ENCODE measurements at places on chromosomes 7 and 10.
A peak's percentile ranks its signal among the peaks of the same experiment; 100 is the strongest.

DNA sequence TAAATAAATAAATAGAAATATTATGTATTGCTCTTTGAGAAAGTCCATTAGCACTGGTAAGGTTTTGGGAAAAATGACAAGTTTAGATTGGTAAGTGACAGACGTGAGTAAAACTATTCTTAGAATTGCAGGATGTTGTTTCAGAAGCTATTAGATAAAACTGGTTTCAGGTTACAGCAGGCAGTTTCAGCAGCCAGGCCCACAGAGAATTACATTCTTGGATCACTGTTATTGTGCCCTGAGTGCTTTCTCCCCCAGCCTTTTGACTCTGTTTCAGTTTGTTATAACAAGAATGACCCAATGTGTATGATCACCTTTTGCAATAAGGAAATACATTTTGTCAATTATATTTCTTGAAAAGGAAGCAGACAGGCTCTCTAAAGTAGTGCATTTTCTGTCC, 86.5 kb downstream of the DKK1 start:
- no peak for DNase-seq

DNA sequence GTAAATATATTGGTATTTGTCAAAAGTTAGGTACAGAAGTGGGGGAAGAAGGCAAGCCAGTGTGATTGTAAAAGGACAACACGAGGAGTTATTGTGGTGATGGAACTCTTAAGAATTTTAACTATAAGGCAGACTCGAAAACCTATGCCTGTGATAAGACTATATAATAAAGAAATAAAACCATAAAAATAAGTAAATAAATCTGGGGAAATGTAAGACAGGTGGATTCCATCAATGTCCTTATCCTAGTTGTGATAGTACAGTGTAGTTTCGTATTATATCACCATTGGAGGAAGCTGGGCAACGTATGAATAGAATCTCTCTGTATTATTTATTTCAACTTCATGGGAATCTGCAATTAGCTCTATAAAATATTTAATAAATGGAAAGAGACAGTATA, 395.7 kb downstream of the CDC14C start:
- no peak for DNase-seq

GRCh38 chr7:100914879-100915447, 19.3 kb upstream of the ACHE start:
- no peak for DNase-seq

- DNase-seq: peak; percentile 33
Measured at GRCh38 chr10:80599424-80599847, 61.7 kb downstream of the SH2D4B start.

DNA sequence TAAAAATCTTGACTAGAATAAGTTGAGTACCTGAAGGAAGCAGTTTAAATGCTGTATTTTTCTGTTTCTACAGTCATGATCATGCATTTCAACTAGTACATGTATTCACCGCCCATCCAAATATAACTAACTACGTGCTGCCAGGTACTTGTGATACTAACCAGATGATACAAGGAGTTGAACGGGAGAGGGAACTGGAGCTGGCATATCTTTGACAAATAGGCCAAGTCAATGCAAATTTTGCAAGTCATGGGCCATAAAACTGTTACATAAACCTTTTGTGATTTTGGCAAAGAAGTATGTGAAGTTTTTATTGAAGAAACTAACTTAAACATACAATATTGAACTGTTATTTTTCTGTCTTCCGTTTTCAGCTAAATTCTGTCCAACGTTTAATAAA, 14.5 kb downstream of the NUP42 start:
- no peak for DNase-seq

DNA sequence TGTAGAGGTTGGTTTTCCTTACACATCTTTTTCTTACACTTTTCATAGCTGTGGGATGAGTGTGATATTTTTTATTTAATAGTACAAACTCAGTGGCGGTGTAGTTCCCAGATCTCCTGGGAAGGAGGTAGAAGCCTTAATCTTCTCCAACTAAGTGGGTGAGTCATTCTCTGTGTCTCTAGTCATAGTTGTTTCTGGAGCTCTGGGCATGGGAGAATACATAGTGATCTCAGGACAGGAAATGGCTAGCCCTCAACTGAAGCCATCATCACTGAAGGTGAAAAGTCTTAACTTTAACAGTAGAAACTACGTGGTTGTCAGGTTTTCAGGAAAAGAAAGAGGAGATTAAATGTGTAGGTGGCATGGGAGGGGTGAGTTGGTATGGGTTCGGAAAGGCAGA, 319.4 kb upstream of the FZD8 start:
- DNase-seq: no peak

- DNase-seq: peak; percentile 48
Measured at GRCh38 chr10:93352638-93353383, 129.3 kb downstream of the MYOF start.

DNA sequence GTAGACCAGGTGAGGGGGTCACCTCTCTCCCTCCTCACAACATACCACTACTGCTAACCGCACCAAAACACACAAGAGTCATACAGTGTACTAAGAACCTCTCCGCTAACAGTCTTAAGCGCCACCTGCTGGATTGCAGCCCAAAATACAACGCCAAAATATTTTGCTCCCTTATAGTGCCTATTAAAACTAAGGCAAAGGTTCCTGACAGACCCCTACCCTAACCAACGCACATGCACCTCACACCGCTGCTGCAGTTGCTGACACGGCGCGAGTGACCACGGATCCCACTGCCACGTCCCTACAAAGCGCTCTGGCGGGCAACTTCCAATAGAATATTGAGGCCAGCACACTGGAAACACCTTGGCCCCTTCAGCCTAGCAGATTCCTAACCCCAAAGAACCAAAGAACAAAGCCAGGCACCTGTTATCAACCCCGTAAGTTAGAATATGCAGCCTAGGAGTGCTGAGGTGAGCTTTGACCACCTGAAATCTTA, 563.6 kb upstream of the SEMA3D start:
- DNase-seq: no peak

DNA sequence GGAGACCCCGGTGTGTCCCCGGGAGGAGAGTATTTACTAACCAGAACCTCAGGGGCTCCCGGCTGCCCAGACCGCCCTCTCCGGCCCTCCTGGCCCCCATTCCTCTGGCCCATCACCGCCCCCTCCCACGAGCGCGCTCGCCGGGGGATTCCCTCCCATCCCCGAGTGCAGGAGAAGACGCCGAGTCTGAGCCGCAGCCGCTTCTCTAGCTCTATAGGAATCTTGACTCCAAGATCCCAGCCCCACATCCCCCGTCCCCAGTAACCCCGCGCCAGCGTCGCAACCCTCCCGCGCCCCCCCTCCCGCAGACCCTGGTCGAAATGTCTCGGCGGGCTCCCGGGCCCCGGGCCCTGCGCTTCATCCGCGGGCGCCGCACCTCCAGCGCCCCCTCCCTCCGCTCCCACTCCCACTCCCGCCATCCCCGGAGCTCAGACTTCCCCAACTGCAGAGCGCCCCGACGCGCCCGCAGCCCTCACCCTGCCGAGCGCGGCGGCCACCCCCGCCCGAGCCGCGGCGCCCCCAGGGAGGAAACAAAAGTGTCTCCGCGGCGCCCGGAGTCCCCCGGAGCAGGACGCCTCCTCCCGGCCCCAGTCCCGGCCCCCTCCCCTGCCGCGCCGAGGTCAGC, 541 bp downstream of the ELMO1 start:
- DNase-seq: peak; percentile 39

DNA sequence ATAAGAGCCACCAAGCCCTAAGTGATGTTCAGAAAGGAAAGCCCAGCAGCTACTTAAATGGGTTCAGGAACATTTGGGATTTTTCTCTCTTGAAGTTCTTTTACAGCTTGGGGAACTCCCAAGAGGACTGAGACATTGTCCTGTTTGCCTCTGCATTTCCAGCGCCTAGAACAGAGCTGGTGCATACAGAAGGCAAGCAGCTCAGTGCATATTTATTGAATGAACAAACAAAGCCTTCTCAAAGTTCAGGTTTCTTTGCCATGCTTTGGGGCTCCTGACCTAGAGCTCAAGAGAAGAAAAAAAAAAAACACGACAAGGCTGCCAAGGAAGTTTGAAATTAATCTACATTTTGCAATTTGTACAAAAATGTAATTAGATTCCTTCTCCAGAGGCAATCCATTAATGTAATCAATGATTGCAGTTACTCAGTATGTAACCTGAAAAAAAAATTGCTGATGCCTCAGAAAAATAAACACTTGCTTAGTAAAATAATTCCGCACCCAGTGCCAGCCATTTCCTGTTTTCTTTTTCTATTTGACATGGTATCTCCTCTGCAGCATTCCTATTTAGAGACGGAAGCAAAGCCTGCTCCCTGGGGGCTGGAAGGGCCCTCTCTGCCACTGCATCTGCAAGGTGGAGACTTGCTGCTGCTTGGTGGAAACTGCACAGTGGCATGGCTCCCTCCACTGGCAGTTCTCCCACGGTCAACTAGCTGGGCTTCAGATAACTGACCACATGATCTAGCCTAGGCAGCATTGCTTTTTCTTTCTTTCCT, 157.3 kb downstream of the TMEM178B start:
- no peak for DNase-seq

DNA sequence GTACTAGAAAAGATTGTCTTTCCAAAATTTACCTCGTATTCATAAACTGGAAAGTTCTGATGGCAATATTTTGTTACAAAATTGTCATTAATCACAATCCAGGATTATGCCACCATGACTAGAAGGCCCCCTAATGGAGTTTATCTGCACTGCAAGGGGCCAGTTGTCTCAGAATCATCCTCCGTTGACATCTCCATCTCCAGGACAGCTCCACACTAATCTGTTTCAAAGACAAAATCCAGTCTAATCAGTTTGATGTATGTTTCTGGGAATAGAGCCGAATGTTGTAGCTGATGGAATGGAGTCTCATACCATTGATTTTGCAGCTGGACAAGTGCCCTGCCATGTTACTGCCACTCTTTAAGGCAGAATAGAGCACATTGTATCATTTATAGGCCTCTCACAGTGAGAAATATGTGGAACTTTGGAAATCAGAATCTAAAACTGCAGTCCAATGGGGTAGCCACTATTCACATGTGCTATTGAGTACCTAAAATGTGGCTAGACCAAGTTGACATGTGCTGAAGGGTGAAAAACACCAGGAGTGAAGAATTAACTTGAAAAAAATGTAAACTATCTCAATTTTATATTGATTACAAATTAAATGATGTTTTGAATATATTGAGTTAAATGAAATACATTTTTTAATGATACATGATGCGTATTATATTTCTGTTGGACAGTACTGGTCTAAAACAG, 38.3 kb upstream of the TOMM7 start:
- peak; percentile 39 for DNase-seq

- DNase-seq: no peak
Measured at GRCh38 chr10:21976739-21977138, 26.8 kb downstream of the DNAJC1 start.

- DNase-seq: no peak
Measured at GRCh38 chr7:56063500-56063881, 595 bp upstream of the SUMF2 start.

GRCh38 chr7:129169171-129169671, 19.2 kb upstream of the SMO start:
- peak; percentile 13 for DNase-seq

DNA sequence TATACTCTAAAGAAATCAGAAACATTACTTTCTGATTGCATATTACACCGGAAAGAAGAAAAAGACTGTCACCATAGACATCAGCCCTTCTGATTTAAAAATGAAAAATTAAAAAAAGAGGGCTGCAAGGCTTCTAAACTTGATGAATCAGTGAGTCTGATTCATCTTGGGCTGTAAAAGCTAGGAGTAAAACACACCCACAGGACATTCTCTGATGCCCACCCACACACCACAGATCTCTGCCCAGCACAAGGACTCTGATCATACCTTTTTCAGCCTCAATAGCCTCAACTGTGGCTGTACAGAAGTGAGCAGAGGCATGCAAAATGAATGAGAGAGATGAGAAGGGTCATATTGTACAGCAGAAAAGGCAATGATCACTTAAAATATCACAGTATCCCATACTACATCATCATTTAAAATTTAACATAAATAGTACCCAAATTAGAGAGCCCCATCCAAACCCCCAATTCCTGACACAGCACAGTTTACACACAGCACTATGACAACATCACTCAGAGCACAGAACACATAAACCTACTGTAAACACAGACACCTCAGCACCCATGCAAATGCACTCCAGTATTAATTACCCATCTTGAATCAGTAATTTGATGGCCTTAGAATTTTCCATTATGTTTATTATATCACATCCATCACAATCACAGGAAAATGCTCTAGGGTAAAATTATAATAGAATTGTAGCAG, 6.4 kb upstream of the MSS51 start:
- DNase-seq: no peak

GRCh38 chr10:20128811-20129210, 312.6 kb downstream of the PLXDC2 start:
- DNase-seq: peak; percentile 2

GRCh38 chr7:122691569-122692235, 7.2 kb downstream of the RNF133 start:
- no peak for DNase-seq

- DNase-seq: no peak
Measured at GRCh38 chr7:137110091-137110509, 233.4 kb downstream of the PTN start.

- no peak for DNase-seq
Measured at GRCh38 chr7:42982604-42983115, 50.5 kb downstream of the MRPL32 start.

- no peak for DNase-seq
Measured at GRCh38 chr10:5467207-5467535, 32.2 kb downstream of the CALML5 start.

DNA sequence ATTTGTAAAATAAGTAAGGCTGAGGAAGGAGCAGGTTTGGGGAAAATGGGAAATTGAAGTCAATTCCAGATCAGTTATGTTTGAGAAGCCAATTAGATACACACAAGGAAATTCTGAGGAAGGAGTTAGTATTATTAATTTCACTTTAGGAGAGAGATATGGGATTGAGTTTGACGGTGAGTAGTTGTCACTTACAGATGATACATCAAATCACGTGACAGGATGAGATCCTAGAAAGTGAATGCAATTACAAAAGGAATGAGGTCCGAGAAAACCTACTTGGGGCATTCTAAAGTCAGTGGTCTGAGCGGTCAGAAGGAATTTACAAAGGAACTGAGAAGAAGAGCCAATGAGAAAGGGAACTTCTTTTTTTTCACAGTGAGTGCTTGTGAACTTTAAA, 364.3 kb upstream of the TMEM229A start:
- DNase-seq: no peak

DNA sequence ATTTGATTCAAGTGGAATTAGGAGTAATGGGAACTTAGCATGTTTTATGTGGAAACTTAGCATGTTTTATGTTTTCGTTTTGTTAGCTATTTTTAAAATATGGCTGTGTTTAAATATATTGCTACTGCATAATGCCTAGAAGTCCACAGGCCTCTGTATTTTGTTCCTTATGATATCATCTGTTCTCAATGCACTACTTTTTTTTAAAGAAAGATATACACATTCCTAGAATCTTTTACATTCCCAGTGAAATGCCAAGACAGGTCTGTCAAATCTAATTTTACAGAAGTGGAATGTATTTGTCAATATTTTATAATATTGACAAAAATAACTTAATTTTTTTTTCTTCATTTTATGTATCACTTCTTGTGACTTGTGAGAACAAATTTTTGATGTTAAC, 51.6 kb downstream of the ST7 start:
- no peak for DNase-seq

DNA sequence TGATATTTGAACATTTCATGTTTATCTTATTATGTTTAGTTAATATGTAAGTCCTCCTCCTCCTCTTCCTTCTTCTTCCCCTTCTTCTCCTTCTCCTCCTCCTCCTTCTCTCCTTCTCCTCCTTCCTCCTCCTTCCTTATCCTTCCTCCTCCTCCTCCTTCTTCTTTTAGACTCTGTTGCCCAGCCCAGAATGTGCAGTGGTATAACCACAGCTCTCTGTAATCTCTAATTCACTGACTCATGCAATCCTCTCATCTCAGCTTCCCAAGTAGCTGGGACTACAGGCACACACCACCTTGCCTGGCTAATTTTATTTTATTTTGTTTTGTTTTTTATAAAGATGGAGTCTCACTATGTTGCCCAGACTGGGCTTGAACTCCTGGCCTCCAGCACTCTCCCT, 83.4 kb upstream of the ODAD2 start:
- no peak for DNase-seq

All from CD4-positive, alpha-beta T cell treated with Interleukin-10 for 1 hour (primary cell).